ENCODE measurements at places on chromosomes 6 and 20.

DNA sequence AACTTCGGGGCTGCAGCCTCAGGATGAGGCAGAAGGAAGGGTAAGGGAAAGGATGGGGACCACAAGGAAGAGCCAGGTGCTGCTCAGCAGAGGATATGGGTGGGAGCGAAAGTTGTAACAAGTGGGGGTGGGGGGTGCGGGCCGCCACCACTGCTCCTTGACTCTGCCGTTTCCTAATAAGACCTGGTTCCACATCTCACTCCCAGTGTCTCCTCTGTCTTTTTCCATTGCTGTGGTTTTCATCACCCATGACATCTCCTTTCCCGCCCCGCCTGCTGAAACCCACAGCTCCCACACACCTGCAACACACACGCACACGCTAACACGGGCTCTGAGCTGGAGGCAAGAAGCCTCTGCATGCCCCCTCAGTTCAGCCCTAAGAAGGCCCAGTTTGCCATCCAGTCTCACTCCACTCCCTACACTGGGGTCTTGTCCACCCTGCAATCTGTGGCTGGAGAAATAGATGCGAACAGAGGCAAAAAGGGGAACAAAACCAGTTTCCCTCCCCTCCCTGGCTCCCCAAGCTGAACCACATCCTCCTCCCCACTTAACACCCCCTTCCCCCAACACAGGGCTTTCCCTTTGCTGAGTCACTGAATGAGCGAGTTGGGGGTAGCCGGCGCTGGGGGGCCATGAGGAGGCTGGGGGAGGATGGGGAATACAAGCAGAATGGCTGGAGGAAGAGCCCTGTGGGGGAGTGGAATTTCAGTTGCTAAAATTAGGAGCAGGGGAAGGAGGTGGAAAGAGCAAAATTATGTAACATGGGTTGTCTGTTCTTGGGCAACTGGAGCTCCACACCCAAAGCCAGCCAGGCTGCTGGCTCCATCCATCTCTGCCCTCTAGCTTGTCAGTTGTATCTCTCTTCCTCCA, 11.5 kb downstream of the NFKBIL1 start:
- peak; percentile 89 for DNase-seq

DNA sequence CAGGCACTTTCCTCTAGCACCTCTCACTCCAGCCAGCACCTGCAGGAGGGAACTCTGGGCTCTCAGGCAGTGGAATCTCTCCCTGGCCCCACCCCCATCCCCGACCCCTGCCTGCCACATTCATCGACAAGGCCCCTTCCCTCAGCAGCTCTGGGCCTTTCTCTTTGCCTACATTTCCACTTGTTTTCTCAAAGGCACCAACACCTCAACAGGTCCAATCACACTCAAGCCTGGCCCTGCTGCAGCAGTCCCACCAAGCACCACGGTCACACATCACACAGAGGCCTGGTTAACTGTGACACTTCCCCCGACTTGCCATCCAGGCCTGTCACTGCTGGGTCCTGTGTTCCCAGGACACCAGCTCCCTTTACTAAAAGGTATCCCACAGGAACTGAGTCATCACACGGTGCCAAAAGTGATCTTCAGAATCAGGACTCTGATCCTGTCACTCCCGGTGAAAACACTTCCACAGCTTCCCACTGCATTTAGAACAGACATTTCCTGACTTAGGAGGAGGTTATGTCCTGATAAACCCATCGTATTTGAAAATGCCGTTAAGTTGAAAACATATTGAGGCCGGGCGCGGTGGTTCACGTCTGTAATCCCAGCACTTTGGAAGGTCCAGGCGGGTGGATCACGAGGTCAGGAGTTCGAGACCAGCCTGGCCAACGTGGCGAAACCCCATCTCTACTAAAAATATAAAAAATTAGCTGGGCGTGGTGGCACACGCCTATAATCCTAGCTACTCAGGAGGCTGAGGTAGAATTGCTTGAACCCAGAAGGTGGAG, 54.9 kb downstream of the MYH7B start:
- peak; percentile 37 for DNase-seq

GRCh38 chr6:47307362-47308197, 2.1 kb downstream of the TNFRSF21 start:
- DNase-seq = no peak

GRCh38 chr20:43537921-43538877, 20.6 kb upstream of the SGK2 start:
- peak; percentile 79 for DNase-seq

- DNase-seq = no peak
Observed at GRCh38 chr6:113291751-113292445, 565.2 kb upstream of the MARCKS start.

DNA sequence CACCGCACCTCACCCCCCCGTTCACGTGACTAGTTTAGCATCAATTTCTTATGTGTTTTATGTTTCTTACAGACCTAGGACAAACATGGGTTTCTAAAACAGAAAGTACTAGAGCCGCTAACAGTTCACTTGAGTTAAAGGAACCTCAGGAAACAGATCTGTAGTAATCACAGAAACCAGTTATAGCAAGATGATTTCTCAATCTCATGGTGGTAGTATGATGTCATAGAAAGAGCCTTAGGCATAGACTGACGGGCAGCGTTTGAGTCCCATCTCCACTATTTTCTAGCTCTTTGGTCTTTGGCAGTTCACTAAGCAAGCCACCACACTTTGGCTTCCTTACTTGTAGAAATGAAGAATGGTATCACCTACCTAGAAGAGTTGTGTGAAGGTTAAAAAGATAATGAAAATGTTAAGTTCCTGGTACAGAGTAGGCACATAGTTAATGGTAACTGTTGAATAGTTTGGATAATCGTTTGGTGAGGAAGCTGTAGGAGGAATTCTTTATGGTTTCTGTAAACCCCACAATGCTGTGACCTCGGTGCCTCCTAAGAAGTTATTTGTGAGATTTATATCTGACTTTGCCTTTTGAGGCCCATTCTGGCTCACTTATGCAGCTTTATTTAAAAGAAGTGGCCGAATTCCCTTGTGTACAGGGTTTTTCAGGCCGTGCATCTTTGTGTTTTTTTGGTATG, 21.3 kb downstream of the CTNNBL1 start:
- DNase-seq = no peak

GRCh38 chr6:9801249-9801754, 613.6 kb downstream of the TFAP2A start:
- no peak for DNase-seq

GRCh38 chr6:125794342-125795137, 3.8 kb downstream of the NCOA7 start:
- no peak for DNase-seq

- DNase-seq = no peak
Observed at GRCh38 chr20:44439318-44439717, 36.4 kb upstream of the TTPAL start.

GRCh38 chr20:53865901-53866793, 204.2 kb downstream of the BCAS1 start:
- DNase-seq = no peak

DNA sequence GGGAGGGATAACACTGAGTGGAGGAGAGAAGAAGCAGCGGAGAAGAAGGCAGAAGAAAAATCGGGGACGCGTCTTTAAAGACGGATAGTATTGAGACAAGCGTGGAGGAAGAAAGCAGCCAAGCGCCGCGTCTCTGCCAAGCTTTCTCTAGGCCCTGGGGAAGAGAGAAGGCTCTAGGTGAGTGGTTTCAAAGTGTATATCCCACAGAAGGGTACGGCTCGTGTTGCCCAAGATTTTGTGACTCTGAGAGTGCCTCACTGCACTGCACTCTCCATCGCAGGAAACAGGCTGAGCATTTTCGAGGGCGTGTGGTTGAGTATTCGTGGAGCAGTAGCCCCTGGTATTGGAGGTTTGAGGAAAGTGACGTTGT, 185.4 kb downstream of the TRIM27 start:
- no peak for DNase-seq

- DNase-seq = no peak
Observed at GRCh38 chr20:33770005-33770404, 38.2 kb downstream of the ZNF341 start.

GRCh38 chr20:57432480-57432861, 41.3 kb downstream of the RBM38 start:
- DNase-seq = no peak

DNA sequence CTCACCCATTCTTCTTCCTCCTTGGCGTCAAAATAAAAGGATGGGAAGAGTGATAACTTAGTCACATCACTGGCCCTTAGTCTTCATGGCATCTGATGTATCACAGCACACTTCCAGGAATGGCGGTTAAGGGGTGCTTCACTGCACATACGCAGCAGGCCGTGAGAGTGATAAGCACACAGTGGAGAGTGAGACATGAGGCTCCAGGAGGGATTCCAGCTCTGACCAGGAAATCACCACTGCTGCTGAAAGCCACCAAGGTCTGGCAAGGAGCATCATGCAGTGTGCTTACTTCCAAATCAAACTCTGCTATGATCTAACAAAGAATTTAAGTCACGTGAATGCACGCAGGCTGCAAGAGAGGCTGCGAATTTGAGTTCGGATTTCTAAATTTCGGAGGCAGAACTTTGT, 62.4 kb downstream of the ARID1B start:
- no peak for DNase-seq

DNA sequence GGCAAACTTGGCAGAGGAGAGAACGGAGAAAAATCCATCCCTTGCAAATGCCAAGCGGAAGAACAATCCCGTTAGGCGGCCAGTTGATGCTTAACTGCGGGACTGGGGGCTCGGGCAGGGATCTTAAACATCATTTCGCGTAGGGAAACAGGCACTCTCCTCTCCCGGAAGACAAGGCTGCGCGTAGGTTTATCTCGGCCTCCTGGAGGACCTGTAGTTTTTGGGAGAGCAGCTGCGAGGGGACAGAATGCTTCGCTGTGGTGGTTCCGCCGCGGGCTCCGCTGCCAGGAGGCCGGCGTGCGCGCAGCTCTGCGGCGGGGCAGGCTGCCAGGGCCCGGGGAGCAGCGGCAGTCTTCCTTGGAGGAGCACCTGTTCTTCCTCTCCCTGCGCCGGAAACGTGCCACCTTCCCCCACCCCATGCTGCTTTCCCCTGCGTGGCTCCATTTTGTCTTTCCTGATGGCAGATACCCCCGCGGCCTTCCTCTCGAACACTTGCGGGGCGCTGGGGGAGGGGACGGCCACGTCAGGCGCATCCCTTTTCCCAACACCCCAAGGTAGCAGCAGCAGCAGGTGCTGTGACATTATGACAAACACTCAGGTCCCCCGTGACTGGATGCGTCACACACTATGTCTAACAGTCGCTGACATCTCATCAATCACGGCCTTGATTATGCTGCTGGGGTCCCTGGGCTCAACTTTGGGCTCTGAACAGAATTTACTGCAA, 230.7 kb upstream of the BTBD3 start:
- DNase-seq = no peak

DNA sequence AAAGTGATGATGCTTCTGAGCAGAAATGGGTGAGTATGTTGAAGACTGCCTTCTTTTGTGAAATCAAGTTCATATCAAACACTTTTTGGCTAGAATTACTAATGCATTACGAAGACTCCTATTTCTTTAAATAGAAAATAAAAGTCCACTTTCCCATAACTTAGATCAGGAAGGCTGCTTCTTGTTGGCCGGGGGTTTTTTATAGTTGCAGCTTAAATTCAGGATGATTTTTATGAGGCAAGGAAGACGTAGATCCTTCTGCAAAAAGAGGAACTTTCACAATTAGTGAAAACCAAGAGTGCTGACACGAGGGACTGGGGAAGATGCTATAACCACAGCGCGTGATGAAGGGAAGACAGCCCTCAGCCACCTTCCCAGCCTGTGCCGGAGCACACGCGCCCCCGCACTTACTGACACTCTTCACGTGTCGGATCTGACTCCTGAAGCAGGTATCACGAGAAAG, 206.1 kb upstream of the PRDM1 start:
- DNase-seq = no peak

GRCh38 chr6:9332241-9332780, 897.0 kb upstream of the SLC35B3 start:
- DNase-seq = no peak

DNA sequence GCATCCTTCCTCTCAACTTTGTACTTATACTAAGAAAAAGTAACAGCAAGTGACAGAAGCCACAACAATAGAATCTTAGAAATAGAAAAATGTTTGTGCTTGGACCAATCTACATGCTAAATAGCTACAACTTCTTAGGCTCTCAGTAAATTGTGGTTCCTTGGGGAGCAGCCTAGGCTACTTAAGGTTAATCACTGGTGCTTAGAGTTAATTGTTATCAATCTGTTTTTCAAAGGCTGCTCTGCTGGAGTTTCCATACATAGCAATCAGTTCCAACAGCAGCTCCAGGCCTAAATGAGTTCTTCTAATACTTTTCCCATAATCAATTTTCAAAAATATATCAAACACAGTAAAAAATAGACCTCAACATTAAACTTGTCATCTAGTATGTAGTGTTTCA, 571.4 kb downstream of the EPHA7 start:
- DNase-seq = no peak

DNA sequence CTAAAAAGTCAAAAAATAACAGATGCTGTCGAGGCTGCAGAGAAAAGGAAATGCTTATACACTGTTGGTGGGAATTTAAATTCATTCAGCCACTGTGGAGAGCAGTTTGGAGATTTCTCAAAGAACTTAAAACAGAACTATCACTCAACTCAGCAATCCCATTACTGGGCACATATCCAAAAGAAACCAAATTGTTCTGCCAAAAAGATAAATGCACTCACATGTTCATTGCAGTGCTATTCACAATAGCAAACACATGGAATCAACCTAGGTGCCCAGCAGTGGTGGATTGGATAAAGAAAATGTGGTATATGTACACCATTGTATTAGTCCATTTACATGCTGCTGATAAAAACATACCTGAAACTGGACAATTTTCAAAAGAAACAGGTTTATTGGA, 116.0 kb upstream of the VGLL2 start:
- DNase-seq = no peak

DNA sequence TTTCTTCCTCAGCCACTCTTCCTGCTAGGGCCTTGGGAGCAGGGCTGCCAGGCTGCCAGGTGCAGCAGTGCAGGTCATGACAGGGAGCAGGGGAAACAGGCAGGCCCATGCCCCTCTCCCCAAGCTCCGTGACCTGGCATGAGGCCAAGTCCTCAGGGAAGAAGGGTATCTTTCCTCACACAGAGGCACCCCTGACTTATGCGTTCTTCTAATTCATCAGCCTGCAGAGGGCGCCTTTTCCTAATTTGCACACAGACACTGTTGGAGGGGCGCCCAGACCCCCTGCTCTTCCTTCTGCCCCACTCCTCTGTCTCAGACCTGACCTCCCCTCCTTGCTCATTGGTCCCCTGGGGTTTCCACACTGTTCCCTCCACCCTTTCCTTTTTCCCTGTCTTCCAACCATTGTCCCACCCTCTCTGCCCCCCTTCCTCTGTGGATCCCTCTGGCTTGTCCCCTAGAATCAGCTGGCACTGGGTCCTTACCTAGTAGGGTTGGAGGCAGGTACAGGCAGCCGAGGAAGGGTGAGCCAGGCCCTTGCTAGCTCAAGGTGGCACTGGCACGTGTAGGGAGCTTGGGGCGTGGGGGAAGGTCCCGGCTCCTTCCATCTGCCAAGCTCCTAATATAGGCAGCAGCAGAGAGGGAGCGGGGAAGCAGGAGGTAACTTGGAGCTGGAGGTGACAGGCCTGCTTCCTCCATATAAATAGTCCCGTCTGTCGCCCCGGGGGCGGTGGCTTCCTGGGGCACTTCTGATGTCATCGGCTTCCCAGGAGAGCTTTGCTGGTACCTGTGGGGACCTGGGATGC, 154.9 kb upstream of the MLN start:
- DNase-seq = no peak

Measured in activated CD8-positive, alpha-beta memory T cell treated with anti-CD3 and anti-CD28 coated beads for 24 hours (primary cell).